ENCODE measurements at places on chromosomes 16 and 17.

- DNase-seq, result no peak
Measured at GRCh38 chr16:5837007-5837670, 739.5 kb upstream of the EEF2KMT start.

DNA sequence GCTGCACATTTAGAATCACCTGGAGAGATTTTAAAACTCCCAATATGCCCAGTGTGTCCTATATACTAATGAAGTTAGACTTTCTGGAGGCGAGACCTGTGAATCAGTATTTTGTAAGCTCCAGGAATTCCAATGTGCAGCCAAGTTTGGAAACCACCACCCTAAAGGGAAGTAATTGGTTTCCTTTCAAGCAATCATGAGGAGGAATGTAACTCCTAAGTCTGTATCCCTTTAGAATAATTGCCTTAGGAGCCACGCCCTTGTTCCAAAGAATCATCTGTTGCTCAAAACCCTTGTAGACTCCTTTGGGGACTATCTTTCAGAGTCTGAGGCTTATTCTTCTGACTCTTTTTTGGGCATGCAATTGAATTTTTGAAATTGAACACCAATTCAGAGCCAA lies 84.4 kb downstream of the DNAH9 start:
- no peak for DNase-seq

DNA sequence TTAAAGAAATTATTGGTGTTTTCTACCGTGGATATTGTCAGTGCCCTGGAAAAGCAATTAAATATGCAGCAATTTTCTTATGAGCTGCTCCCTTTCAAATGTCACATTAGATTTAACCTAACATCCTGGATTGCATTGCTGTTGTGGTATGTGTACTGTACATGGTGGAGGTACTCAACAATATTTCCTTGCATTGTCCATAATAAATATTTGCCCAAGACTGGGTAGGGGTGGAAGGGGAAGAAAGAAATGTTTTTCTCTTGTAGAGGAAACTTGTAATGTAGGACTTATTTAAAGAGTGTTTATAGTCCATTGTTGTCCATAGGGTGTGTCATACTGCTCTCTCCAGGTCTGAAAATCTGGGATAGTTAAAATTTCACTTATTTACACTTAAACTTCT lies 346.2 kb upstream of the TBX2 start:
- no peak for DNase-seq

- DNase-seq, result no peak
Measured at GRCh38 chr17:67602974-67603373, 114.8 kb upstream of the NOL11 start.

DNA sequence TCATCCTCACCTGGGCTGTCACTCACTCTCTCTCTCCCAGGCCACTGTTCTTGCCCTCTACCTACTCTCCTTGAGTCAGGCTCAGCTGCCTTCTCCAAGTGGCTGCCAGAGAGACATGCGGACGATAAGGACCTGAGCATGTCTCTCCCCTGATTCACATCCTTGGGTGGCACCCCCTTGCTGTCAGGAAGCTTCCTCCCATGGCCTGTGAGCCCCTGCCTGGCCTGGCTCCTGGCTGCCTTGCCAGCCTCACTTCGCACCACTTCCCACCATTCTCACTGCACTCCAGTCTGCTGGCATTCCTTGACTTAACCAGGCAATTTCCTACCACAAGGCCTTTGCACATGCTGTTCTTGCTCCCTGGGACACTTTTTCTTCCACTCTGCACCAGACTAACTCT lies 2.7 kb upstream of the ALDH3A1 start:
- DNase-seq, result no peak

DNA sequence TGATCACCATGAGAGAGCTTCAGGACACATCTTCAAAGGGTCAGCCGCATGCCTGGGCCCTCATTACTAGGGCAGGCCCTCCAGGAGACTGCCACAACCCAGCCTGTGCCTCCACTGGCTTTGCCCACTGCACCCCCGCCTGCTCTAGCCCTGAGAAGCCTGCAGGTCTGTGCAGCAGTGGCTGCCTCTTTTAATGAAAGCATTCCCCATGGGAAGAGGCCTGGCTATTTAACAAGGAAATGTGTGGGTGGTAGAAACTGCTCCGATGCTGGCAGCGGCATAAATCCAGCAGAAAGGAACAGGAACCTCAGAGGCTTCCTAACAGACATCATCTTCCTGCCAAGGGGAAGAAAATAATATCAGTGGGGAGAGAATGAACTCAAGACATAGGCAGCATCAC lies 375 bp upstream of the KRT32 start:
- no peak for DNase-seq

DNA sequence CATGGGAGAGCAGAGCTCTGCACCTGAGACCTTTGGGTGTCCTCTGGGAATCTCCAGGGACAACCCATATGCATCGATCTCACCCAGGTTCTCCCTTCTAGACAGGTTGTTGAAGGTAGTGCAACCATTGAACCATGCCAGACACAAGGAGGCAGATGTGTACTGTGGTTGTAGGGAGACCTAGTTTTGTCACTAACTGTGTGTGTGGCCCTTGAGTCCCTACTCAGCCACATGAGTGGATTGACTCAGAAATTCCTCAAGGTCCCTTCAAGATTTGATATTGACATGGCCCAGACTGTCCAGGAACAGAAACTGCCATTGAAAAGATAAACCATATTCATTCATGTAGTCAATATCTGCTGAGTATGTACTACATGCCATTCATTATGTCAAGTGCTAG lies 396.4 kb upstream of the CCL2 start:
- DNase-seq, result no peak

GRCh38 chr16:88817785-88818574 lies 6.3 kb upstream of the APRT start:
- DNase-seq, result no peak

- no peak for DNase-seq
Measured at GRCh38 chr17:81543756-81544155, 8.4 kb downstream of the FAAP100 start.

GRCh38 chr16:80947708-80948625 lies 58.7 kb downstream of the CMC2 start:
- no peak for DNase-seq

DNA sequence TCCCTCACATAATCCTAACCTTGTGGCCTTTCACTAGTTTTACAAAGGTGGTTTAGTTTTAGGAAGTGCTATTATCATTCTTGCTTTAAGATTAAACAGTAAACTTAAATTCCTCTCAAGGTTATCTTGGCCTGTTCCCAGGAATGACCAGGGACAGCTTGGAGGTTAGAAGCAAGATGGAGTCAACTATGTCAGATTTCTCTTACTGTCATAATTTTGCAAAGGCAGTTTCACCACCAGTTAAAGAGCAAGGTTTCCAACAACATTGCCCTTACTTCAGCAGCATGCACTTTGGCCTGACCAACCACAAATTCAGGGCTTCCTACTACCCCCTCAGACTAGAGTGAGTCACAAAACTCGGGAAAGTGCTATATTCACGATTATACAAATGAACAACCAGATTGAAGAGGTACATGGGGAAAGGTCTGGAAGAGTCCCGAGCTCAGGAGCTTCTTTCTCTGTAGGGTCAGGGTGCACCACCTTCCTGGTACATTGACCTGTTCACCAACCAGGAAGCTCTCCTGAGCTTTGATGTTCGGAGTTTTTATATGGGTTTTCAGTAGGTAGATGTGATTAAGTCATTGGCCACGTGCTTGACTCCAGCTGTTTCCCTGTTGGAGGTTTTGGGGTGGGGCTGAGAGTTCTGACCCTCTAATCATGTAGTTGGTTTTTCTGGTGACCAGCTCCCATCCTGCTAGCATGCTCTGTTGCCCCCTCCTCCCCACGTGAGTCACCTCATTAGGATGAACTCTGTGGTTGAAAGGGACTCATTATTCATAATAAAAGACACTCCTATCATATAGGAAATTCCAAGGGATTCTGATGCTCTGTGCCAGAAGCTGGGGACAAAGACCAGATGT lies 19.4 kb downstream of the RHOT1 start:
- DNase-seq, result no peak

DNA sequence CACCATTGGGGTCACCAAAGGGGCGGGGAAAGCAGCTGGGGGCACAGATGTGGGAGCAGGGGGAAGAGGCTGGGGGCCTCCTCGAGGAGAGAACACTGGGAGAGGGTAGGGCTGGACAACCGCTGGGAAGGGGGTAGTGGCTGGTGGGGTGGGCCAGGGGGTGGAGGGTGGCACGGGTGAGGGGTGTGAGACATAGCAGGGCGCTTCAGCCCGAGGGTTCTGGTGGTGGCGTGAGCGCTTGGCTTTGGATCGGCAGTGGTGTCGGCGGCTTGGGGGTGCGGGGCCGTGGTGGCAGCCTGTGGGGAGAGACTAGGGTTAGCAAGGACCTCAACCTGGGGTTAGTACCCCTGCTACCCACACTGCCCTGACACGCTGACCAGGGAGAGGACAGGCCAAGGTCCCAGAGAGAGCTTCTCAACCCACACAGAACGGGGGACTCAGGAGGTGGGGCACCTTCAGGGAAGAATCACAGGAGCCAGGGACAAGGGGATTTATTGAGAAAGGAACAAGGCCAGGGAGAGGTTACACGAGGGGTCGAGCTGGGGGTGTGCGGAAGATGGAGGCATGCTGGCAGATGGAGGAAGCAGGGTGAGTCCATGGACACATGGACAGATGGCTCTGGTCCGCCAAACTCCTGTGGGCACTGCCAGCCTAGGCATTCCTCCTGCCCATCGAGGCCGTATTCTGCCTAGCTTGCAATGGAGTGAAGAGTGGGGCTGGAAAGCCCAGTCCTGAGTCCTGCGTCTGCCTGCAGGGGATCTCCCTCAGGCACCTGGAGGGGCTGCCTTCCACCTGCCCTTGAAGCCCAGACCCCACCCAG lies 8.4 kb downstream of the PER1 start:
- DNase-seq, result no peak

- no peak for DNase-seq
Measured at GRCh38 chr16:16007743-16008111, 58.3 kb downstream of the ABCC1 start.

DNA sequence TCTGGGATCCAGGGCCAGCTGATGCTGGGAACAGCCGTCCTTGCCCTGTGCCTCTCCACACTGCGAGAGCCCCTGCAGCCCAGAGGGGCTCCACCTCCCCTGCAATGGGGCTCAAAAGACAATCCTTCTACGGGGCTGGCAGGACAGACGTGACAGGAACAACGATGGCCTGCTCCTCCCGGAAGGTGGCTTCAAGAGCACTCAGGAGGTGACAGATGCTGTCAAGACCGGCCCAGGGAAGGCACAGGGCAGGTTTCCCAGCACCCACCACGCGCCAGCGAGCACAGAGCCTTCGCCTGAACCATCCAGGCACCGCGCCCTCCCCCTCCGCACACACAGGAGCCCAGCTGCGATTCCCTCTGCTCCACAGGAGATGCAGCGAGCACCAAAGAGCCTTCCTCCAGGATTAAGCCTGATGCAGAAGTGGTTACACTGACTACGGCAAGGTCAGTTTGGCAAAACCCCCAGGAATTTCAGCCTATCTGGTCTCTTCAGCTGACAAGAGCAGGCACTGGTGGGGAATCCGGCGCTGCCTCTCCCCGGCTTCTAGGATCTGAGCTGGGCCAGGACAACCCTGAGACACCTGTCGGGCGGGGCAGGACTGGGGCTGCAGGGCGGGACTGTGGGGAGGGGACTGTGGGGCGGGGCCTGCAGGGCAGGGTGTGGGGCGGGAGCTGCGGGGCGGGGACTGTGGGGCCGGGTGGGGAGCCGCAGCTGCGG lies 103.4 kb downstream of the ZNF778 start:
- DNase-seq, result no peak

DNA sequence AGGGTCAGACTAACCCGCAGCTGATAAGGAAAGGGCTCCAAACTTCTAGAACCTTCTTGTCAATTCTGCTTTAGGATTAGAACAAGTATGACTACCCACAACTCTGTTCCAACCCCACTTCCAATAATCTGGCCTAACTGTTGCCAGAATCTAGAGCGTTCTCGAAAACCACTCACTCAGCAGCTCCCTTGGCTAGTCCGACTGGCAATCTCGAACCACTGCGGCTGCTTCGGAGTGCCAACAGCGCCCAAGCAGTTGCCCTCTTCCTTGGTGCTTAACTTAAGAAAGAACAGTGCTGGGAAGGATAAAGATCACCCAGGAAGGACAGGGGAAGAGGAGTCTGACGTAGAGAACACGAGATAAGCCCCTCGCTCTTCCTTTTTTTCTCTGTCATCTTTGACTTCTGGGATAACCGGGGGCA lies 818 bp downstream of the DNAJC7 start:
- no peak for DNase-seq

DNA sequence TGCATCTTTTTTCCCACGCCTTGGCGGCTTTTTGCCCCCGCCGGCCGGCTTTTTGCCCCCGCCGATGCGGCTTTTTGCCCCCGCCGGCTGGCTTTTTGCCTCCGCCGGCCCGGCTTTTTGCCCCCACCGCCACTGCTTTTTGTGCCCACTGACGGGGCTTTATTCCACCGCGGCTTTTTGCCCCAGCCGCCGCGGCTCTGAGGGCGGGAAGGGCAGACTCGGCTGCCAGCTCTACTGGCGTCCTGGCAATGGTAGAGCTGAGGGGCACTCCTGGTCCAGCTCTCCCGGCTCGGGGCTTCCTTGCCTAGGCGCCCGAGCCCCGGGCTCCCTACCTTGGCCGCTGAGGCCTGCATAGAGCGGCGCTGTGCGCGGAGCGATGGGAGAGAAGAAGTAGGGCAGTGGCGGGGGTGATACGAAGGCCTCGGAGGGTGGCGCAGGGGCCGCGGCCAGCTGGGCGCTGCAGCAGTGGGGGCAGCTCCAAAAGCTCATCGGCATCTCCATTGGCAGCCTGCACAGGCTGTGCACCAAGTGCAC lies 591.4 kb downstream of the TP53TG3F start:
- DNase-seq, result no peak

DNA sequence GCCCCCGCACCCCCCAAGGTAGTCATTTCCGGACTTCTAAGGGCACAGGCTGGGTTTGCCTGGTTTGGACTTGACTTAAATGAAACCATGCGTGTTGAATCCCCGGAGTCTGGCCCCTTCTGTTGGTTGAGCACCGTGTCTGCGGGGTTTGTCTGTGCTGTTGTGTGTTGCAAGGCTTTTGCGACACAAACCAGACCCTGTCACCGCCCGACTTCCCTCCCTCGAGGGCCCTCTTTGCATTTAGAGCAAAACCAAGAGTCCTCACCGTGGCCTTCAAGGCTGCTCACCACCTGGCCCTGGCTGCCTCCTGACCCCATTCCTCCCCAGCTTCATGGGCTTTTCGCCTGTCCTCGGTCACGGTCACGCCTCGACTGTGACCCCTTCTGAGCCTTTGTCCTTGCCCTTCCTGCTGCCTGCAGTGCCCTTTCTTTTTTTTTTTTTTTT lies 7.4 kb downstream of the CRISPLD2 start:
- no peak for DNase-seq
